ENCODE measurements at places on chromosomes 1 and 21.

GRCh38 chr1:221873673-221874072 is 131.8 kb upstream of the DUSP10 start:
- DNase-seq = no peak

- DNase-seq = peak; percentile 29
Observed at GRCh38 chr1:93304716-93305138, 41.0 kb upstream of the DR1 start.

GRCh38 chr1:99646868-99647267 is 955 bp downstream of the PALMD start:
- DNase-seq = no peak

DNA sequence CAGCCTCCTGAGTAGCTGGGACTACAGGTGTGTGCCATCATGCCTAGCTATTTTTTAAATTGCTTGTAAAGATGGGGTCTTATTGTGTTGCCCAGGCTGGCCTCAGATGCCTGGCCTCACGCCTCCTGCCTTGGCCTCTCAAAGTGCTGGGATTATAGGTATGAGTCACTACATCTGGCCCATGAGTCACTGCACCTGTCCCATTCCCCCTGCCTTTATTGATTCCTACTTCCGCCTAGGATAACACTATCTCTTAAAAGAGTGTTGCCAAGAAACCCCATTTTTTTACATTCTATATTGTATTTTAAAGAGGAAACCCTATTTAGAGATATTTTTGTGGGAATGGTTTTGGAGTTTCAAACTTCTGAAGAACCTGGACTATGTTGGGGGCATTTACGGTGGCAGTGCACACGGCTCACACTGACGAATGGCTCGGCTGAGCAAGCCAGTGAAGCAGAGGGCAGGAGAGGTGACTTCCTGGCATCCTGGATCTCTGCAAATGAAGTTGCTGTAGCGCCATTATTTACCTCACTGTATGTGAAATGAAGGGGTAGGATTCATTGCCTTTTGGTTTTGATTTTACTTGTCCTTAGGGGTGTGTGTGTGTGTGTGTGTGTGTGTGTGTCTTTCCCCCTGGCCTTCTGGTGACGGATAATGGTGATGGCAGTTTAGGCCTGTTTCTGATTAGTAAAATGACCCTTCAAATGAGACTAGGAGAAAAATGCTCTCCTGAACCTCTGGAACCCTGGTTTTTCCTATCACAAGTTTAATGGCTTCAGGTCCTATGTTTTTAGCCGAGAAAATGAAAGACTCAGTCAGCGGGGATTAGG is 22.5 kb downstream of the KIF26B start:
- no peak for DNase-seq

- DNase-seq = no peak
Observed at GRCh38 chr1:33784876-33785275, 79.0 kb upstream of the HMGB4 start.

GRCh38 chr1:169392406-169392805 is 24.4 kb downstream of the BLZF1 start:
- no peak for DNase-seq

GRCh38 chr1:243286409-243287122 is 30.7 kb downstream of the SDCCAG8 start:
- no peak for DNase-seq

DNA sequence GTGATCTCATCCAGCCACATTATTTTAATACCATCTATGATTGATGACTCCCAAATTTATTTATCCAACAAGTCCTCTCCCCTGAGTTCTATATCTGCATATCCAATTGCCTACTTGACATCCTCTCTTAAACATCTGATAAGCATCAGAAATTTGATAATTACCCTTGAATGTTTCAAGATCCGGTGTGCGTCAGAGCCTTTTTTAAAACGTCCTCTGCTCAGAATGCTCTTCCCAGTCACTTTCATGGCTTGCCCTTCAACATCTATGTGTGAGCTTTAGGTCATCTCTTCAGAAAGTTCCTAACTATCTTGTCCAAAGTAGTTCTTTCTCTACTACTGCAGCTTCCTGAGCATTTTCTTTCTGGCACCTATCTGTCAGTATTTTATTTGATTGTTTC is 364.3 kb downstream of the PLPP3 start:
- DNase-seq = no peak

DNA sequence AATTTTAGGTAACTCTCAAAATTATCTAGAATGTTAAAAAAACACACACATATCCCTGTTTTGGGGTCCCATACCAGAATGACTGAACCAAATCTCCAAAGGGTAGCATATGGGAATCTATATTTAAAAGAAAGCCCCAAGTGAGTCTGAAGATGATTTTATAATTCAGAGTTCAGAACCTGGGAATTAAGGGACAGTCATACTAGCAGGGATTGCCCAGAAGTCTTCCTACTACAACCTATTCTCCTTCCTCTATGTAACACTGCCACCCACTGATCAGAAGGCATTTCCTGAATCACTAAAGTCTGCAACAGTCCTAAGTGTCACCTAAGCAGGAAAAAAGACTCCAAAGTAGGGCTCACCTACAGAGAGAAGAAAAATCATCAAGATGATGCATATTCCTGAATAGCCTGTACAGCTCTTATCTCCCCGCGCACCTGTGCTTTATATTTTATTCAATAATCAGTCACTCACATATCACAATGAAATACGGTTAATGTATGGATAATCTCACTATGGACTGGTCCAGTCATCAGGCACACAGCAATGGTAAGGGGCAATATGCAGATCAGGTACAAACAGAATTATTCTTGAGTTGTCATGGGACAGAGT is 4.9 kb downstream of the RGS1 start:
- DNase-seq = peak; percentile 23

DNA sequence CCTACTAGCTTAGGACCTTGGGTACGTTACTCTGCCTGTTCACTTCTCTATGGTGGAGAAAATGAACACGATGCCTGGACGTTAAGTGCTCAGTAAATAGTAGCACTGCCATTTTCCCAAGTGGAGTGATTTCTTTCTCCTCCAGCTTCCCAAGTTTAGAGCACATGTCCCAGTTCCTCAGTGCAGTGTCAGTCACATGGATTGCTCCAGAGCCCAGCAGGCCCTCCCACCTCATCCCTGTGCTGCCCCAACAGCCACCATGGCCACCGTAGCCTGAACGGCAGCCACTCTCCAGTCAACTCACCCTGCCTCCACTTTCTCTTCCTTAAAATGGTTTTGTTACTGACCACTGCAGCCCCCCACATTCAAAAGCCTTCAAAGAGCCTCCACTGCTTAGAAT is 8.5 kb downstream of the STMN1 start:
- DNase-seq = no peak

- DNase-seq = no peak
Observed at GRCh38 chr1:200887772-200888348, 6.8 kb upstream of the INAVA start.

DNA sequence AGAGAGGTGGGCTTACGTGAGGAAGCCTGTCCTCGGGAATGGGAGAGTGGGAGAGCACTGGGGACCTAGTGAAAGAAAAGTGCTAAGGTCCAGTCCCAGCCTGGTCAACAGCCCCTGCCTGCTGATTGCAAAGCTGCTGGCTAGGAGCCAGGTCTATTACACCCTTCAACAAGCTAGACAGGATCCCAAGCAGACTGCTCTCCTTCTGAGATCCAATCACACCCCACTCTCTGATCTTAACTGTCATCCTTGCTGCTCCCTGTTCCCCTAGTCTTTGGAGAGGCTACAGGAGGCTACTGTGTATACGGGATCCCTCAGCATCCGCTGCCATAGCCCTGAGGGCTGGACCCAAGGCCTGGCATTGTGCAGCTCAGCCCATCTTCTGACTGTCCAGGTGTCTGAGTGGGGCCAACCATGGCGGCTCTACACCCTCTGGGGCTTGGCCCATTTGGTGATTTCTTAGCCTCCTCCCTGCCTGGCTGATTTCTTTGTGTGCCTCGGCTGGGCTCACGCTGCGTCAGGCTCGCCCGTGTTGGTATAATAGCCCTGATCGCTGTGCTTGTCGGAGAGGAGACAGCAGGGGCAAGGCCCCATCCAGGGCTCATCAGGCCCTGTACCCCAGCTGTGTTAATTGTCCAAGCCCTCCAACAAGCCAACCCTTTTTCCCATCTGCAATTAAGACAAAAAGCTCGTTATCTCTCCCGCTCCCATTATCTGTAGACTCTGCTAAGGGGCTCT is 43.9 kb downstream of the NAV1 start:
- peak; percentile 25 for DNase-seq

GRCh38 chr1:186899977-186900376 is 71.2 kb downstream of the PLA2G4A start:
- DNase-seq = no peak

GRCh38 chr1:201002510-201002909 is 21.0 kb downstream of the KIF21B start:
- no peak for DNase-seq

GRCh38 chr1:69914976-69915765 is 290.2 kb downstream of the LRRC40 start:
- DNase-seq = no peak

DNA sequence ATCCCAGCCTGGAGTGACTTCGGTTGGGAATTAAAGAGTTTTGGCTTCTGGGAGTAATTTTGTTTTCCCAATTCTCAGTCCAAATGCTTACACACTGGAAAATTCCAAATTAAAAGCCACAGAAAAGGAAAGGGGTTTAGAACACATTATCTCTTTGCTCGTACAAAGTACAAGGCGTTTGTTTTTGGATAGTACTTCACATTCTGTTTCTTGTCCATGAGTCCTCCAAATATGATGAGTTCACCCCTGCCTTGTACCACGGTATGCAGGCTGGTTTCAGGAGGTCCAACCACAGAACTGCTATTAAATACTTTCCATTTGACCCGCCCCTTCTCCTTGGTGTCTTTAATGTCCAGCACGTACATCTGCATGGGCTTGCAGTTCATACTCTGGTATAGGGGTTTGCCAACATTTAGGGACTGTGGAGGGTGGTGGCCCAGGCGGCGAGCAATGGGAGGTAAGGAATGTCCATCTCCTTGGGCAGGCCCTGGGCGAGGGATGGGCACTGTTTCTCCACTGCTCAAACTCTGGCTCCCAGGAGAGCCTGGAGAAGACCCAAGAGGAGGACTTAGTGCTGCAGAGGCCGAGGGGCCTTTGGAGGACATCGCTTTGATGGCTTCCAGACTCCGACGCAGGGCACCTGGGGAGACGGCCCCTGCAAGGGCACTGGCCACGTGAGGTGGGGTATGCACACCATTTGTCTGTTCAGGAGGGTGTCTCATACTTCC is 13.7 kb upstream of the CPLANE2 start:
- DNase-seq = peak; percentile 29

DNA sequence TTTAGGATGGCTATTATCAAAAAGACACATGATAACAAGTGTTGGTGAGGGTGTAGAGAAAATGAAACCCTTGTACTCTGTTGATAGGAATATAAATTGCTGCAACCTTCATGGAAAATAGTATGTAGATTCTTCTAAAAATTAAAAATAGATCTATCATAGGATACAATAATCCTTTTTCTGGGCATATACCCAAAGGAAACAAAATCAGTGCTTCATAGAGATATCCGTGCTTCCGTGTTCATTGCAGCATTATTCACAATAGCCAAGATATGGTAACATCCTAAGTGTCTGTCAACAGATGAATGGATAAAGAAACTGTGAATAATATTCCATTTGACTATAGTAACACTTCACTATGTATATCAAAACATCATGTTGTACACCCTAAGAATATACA is 106.7 kb downstream of the MIS18A start:
- no peak for DNase-seq

GRCh38 chr1:32639489-32640075 is 10.8 kb downstream of the ZBTB8OS start:
- no peak for DNase-seq

- DNase-seq = no peak
Observed at GRCh38 chr1:150173141-150173585, 23.4 kb downstream of the PLEKHO1 start.

GRCh38 chr1:154951901-154952657 is 3.8 kb downstream of the PBXIP1 start:
- DNase-seq = no peak

- no peak for DNase-seq
Observed at GRCh38 chr1:117620440-117620839, 14.6 kb downstream of the TENT5C start.

- DNase-seq = no peak
Observed at GRCh38 chr1:83802460-83803152, 196.3 kb downstream of the TTLL7 start.

- DNase-seq = peak; percentile 99
Observed at GRCh38 chr1:201713086-201713810, 115.7 kb upstream of the IPO9 start.

- DNase-seq = peak; percentile 55
Observed at GRCh38 chr1:94578856-94579255, 37.3 kb upstream of the F3 start.

- DNase-seq = peak; percentile 99
Observed at GRCh38 chr1:15952317-15953258, 23.3 kb downstream of the ZBTB17 start.

DNA sequence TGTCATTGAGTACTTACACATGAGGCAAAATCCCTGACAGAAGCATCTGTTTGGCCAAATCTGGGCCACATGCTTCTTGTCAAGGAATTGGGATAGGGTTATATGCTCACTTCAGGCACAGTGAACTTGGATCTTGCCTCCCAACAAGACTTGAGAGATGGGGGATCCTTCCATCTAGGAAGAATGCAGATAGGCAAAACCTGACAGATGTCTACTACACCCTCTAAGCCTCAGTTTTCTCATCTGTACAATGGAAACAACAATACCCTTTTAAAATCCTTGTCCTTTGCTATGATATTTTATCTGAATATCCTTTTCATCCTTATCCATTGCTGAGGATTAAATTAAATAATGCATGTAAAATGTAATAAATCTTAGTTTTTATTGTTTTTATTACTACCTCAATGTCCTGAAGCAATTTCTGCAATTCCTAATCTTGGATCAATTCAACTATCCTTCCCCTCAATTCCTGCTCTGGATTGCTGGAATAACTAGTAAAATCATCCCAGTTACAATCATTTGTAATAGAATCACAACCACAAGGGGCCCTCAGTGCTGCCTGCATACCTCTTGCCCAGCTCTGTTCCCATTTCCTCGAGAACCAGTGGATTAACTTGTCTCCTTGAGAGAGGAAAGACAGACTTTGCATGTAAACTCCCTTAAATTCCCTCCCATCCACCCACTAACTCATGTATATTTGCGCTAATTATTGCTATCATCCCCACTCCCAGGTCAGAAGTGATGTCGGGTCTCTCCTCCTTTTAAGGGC is 8.1 kb upstream of the XPR1 start:
- DNase-seq = no peak

DNA sequence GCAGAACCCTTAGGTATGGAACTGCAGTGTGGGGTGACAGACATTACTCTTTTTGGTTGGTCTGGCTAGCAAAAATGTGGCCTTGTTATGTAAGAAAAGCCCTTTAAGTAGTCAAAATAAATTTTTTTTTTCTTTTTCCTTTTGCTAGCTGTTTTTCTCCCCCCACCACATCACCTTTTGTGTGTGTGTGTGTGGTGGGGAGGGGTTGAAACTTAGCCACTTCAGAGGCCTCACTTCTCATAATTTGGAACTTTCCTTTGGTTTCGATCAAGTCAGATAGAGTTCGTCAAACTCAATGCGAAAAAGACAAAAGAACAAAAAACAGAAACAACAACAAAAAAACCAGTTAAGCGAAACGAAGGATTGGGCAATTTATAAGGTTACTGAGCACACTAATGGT is 1.9 kb upstream of the PRMT2 start:
- no peak for DNase-seq

- DNase-seq = no peak
Observed at GRCh38 chr1:40919475-40920011, 57.4 kb upstream of the CITED4 start.
